Activated CD4-positive, CD25-positive, alpha-beta regulatory T cell treated with anti-CD3 and anti-CD28 coated beads, Interleukin-2, amount 50 U/mL, for 16 hours (primary cell): ENCODE measurements at places on chromosomes 2 and 18.

GRCh38 chr2:60549238-60549927 lies 4.1 kb downstream of the BCL11A start:
- DNase-seq: no peak

GRCh38 chr18:11850821-11851145 lies 430 bp upstream of the CHMP1B start:
- DNase-seq: no peak

- no peak for DNase-seq
These were observed 144.1 kb downstream of the UBE2E3 start for GRCh38 chr2:181124497-181124896.

DNA sequence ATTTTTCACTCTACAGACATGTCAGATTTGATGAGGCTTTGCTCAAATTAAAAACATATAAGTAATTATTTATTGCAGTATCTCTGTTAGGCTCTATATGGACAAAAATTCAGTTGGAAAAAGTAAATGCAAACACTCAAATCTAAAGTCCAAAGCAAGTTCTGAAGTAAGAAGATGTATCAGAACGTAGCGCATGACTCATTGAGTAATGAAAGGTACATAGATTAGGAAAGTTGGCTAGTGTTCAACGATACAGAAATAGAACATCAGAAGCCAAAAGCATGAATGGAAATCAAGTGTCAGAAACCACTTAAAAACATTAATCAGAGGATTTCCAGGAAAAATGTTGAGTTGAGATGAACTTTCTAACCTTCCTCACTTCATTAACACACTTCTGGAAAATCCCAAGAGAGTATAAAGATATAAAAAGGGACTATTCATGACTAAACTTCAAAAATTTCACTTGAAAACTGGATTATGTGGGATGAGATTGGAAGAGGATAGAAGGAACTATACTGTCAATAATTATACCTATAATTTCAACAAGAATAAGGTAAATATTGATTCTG lies 494.1 kb downstream of the LRRTM4 start:
- DNase-seq: no peak

GRCh38 chr18:23115683-23116096 lies 19.6 kb upstream of the CABLES1 start:
- no peak for DNase-seq

GRCh38 chr2:225402210-225402776 lies 2.8 kb downstream of the NYAP2 start:
- no peak for DNase-seq

DNA sequence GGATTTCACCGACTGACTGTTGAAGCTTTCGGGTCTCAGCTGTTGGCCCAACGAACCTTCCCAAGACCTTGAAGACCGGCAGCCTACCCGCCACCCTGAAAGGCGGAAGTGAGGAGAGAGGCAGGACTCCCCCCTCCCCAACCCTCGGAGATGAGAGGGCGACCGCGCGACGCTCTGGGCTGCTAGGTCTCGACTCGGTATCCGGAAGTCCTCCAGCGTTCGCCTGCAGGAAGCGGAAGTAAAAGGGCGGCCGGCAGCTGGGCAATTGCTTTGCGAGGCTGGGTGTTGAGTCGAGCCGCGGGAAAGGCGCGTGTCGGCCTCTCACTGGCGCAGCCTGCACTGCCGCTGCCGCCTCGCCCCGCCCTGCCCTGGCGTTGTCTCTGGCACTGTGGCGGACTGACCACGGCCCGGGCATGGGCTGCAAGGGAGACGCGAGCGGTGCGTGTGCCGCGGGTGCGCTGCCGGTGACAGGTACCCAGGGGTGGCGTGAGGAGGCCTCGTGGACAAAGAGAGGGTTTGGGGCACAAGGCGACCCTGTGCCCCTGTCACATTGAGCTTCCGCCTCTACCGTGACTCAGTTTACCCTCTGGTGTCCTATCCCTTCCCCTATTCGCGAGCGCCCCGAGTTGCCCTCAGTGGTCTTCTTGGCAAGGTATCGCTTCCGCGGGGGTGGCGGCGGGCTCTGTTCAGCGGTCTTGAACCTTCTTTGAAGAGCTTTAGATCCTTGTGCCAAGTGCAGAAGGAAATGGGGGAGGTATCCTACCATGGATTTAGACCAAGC lies at the start of gene UGGT1:
UGGT1 (plus strand) TSS at position 256 of the 781 bp plus-strand sequence; CDS start at position 414, 158 bp downstream.
- peak; percentile 85 for DNase-seq

DNA sequence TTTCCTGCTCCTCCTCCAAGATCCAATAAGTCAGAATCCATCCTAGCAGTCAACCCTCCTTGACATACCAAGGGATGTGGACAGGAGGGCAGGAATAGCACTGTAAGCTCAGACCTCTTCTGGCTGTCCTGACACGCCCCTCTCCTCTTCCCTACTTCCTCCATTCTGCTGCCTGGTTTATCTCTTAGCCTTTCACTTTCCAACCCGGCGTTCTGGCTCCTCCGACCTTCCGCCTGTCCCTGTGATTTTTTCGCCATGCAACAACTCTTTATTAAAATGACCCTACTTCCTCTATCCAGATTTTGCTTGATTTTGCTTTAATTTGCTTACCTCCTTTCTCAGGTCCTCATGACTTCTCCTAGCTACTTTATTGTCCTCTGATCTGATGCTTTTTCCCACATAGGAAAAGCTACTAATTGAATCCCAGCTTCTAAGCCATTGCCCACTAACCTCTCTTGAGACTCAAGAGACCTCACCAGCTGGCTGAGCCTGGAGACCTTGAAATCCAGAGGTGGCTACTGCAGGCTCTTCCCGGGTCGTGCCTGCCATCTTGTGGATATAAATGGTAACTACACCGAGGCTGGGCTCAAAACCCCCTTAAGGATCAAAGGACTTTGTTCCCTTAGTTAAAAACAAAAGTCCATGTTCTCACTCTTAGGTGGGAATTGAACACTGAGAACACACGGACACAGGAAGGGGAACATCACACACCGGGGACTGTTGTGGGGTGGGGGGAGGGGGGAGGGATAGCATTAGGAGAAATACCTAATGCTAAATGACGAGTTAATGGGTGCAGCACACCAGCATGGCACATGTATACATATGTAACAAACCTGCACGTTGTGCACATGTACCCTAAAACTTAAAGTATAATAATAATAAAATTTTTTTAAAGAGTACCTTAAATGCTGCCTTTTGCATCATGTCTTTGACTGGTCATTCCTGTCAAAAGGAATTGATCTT lies 139.4 kb downstream of the AKAIN1 start:
- no peak for DNase-seq

- DNase-seq: no peak
These were observed 146.6 kb upstream of the ITGA6 start for GRCh38 chr2:172280571-172281361.

GRCh38 chr2:215780907-215781685 lies 232.3 kb downstream of the MREG start:
- DNase-seq: no peak

DNA sequence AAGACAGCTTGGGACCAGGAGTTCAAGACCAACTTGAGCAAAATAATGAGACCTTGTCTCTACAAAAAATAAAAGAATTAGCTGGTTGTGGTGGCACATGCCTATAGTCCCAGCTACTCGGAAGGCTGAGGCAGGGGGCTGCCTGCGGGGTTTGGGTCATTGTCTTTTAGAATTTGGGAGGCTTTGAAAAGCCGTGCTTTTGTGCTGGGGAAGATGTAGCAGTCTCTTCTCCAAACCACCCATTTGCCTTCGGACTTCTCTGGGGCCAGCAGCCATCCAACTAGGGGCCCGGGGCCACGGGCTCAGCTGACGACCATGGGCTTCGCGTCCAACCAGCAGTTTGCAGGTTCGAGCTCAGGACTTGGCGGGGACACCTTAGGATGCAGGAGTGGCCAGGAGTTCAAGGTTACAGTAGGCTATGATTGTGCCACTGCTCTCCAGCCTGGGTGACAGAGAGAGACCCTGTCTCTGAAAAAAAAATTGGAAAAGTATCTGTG lies 6.3 kb downstream of the PJVK start:
- no peak for DNase-seq

DNA sequence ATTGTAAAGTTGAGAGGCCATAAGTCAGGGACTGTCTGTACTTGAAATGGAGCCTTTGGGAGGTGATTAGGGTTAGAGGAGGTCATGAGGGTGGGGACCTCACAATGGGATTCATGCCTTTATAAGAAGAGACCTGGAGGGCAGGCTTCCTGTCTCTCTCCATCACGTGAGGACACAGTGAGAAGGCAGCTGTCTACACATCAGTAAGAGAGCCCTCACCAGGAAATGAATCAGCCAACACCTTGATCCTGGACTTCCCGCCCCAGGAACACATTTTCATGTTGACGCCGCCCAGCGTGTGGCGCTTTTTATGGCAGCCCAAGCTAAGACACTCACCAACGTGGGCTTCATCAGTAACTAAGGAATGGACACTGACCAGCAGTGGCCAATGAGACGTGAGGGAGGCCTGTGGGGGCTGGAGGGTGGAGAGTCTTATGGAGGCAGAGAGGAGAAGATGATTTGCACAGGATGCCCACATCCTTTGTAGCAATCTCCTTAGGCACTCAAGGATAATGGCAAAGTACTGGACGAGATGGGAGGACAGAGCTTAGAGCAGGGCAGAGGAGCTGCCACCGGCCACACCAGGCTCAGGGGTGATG lies 162.7 kb downstream of the EIPR1 start:
- DNase-seq: no peak

DNA sequence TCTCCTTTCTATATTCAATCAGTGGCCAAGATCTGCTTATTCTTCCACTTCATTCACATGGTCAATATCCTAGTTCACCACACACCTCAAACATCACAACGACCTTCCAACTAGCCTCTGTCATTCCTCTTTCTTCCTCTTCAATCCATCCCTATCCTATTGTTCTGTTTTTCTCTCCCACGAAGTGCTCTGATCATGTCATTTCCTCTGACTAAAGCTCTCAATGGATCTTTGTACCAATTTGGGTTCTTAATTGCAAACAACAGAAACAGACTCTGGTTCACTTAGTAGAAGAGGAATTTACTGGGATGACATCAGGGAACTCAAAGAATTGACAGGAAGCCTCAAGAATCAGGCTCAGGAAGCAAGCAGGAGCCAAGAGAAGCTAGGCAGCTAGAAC lies 23.5 kb downstream of the WNT10A start:
- DNase-seq: no peak

DNA sequence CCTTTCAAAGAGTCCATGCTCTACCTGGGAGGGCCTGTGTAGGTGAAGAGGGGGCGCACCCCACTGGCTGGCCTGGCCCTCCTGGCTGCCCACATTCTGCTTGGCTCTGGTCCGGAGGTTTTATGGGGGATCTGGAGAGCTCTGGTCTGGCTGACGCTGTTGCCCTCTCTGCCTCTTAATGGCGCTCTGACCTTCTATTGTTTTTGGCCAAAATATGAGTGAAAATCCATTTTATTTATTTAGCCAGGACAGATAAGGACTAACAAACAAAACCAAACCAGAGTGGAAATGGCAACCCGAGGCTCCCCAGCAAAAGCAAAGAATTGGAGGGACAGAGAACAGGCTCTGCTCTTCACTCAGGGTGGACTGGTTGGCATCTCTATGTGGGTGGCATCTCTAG lies 45.7 kb downstream of the PRKCE start:
- DNase-seq: no peak

DNA sequence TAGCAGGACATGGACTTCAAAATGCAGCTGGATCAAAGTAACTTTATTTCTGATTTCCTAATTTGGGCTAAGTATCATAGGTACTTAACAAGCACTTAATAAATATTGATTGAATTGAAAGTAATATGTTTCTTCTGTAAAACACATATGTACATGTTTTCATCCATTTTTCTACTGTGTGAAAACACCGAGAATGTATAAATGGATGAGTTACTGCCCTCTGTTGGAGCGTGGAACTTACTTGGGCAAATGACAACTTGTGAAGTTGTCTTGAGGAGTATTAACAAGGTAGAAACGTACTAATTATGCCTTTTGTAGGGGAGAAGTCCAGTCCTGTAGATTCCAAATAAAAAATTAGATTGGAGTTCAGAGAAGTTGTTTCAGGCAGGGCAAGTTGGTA lies 87.2 kb downstream of the PHLPP1 start:
- DNase-seq: no peak

- no peak for DNase-seq
These were observed 96.1 kb downstream of the PID1 start for GRCh38 chr2:229174794-229175496.

DNA sequence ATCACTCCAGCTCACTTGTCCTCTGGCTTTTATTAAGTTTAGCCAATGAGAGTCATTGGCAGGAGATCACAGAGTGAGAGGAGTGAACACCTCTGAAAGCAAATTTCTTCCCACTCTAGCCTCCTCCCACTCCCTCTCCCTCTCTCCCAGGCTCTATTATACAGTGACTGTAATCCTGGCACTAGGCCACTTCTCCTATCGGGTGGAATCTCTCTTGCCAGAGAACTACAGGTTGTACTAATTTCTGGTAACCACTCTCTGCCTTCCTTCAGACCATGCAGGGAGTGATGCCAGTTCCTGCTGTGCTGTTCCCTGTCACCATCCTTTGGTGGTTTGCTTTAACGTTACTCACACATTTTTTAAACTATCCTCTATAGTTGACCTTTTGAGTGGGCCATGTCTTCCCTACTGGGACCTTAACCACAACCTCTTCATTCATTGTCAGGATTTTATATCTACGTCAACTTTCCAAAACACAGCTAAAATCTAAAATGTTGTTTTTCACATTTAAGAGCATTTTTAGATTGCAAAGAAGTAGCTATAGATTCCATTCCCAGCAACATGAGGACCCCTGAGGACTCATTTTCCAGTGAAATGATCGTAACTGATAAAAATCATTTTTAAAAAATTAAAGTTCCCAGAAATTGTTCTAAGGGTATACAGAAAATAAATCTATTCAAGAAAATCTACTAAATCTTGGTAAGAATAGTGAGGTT lies 217.1 kb downstream of the MREG start:
- no peak for DNase-seq

- DNase-seq: no peak
These were observed 155.1 kb upstream of the RASGRP3 start for GRCh38 chr2:33321236-33321771.

- DNase-seq: no peak
These were observed 152.5 kb downstream of the PLEKHA3 start for GRCh38 chr2:178632729-178633128.

DNA sequence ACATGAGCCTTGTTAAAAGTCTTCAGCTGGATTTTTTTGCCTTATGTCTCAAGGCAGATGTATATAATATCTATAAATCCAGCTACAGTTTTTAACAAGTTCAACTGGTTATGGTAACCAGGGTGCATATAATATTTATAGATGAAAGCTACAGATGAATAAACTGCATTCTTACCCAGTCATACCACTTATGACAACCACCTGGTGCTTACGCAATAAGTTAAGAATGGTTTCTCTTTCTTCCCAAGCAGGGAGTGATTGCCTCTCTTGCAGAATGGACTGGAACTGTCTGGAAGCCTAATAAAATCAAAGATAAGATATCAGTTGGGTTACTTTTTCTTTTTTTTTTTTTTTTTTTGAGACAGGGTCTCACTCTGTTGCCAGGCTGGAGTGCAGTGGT lies 19.6 kb downstream of the DHX57 start:
- no peak for DNase-seq

DNA sequence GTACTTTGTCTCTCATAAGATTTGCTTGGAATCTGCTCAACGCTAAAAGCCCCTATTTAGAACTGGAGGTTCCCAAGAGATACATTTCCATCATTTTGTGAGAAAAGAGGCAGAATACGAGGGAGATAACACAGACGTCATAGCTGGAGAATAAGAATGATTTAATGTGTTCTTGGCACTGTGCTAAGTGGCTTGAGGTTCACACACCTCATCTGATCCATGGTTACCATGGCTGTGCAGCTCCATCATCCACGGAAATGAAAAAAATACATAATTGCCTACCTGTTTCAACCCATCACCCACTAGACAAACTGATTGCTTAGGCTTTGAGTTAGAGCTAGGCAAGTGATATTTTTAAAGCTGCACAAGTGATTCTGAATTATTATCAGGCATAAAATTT lies 227.6 kb downstream of the SLC8A1 start:
- DNase-seq: no peak

GRCh38 chr2:166932032-166932431 lies 43.8 kb downstream of the XIRP2 start:
- no peak for DNase-seq
